Pancreas (tissue), 10 donors: ENCODE measurements at places on chromosomes 7 and 10. TPM values are rescaled to one million over a fixed set of nuclear protein-coding genes. Genes with fewer than 3 reads are reported as not detected.

The SLC26A3 gene
- total RNA-seq, result 0.23 TPM

The ST8SIA6 gene
- 0.12 TPM for total RNA-seq

The ARHGEF5 gene
- 16.2 TPM for total RNA-seq

DNA sequence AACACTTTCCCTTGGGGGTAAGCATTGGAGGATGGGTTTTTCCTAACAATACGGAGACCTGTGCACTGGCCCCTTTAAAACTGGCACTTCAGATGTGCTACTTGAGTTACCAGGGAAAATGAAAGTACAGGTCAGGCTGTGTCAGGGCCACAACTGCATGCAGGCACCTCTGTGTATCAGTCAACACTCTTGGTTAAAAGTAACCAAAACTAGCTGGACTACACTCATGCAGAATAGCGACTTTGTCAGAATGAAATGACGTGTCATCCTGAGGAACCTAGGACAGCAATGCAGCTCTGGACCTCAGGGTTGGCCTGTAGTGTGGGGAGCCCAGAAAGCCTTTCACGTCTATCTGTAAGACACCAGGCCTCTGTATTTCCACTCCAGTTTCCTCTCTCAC lies 33.8 kb upstream of the SMKR1 start:
- no peaks in the 10 kb centered on the region for H3K27me3 ChIP-seq
- no peak overlapping the region for H3K27ac ChIP-seq
- DNase-seq, result no peak

DNA sequence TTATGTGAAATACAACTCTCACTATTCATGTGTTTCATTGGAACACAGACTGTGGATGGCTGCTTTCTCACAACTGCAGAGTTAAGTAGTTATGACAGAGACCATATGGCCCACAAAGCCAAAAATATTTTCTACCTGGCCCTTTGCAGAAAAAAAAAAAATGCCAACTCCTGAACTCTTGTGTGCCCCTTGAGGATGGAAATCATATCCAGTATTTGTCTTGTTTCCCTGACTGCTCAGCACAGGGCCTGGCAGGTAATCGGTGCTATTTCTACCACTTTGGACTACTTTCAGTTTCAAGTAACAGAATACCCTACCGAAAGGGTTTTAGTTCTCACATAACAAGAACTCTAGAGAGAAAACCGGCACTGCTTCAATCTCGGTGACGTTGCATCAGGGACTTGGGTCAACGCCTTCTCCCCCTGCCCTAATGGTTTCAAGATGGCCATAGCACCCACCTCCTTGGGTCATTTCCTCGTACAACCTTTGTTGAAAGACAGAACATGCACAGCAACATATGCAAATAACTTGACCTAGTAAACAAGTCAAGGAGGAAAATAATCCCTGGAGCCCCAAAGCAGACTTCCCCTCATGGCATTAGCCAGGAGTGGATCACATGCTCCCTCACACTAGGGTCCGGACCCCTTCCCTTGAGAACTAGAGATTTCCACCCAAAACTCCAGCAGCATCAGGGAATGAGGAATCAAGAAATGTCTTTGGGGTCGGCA lies 11.8 kb upstream of the GPNMB start:
- H3K36me3 ChIP-seq, result no peaks in the 10 kb centered on the region
- no peak overlapping the region for H3K27ac ChIP-seq
- no peak for DNase-seq
- H3K27me3 ChIP-seq, result no peaks in the 10 kb centered on the region
- no peak overlapping the region for H3K4me3 ChIP-seq
